ENCODE measurements at places on chromosomes 1 and 21.
A peak's percentile ranks its signal among the peaks of the same experiment; 100 is the strongest.

- no peaks in the 10 kb centered on the region for H3K4me1 ChIP-seq
- no peaks in the 10 kb centered on the region for H3K36me3 ChIP-seq
- no peak overlapping the region for H3K4me3 ChIP-seq
- peaks cover 2% of the 10 kb centered on the region for H3K27me3 ChIP-seq
- DNase-seq = peak; percentile 15
Measured at GRCh38 chr1:35660581-35661473, 19.5 kb upstream of the PSMB2 start.

- no peak overlapping the region for H3K27ac ChIP-seq
- no peaks in the 10 kb centered on the region for H3K27me3 ChIP-seq
- no peak overlapping the region for H3K4me3 ChIP-seq
- no peaks in the 10 kb centered on the region for H3K36me3 ChIP-seq
- peaks cover 12% of the 10 kb centered on the region for H3K4me1 ChIP-seq
Measured at GRCh38 chr21:31530364-31530763, 129.1 kb upstream of the SOD1 start.

- peak overlapping the region; percentile 87 for H3K27ac ChIP-seq
- DNase-seq = peak; percentile 66
- no peaks in the 10 kb centered on the region for H3K27me3 ChIP-seq
- H3K4me1 ChIP-seq = peaks cover 58% of the 10 kb centered on the region
- peaks cover 31% of the 10 kb centered on the region for H3K36me3 ChIP-seq
Measured at GRCh38 chr21:46551636-46552241, 53.1 kb downstream of the S100B start.

DNA sequence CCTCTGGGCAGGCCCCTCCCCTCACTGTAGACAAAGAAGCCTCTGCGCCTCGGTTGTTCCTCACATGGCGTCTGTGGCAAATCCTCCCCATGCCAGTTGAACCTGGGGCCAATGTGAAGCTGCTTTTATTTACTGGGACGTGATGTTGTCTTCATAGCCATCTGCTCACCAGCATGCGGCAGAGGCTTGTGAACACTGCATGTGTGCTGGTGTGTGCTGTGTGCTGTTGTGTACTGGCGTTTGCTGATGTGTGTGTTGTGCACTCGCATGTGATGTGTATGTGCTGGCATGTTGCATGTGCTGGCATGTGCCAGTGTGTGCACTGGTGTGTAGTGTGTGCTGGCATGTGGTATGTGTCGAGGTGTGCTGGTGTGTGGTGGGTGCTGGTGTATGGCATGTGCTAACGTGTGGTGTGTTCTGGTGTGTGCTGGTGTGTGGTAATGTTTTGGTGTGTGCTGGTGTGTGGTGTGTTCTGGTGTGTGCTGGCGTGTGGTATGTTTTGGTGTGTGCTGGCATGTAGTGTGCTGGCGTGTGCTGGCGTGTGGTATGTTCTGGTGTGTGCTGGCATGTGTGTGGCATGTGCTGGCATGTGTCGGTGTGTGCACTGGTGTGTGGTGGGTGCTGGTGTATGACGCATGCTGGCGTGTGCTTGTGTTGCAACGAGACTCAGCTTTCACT, 37.2 kb upstream of the TRAPPC10 start:
- DNase-seq = no peak
- H3K4me3 ChIP-seq = no peak overlapping the region
- peaks cover 30% of the 10 kb centered on the region for H3K36me3 ChIP-seq
- peak overlapping the region; percentile 86 for H3K27ac ChIP-seq

DNA sequence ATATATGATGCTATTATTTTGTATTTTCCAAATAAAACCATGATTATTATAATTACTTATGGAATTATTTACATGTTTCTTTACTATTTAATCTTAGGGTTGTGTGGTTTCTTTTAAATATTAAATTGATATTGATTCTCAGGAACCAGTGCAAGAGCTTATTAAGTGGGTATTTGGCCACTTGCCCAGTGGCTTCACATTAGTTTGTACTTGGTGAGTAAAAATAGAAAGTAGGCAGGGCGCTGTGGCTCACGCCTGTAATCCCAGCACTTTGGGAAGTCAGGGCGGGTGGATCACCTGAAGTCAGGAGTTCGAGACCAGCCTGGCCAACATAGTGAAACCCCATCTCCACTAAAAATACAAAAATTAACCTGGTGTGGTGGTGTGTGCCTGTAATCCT, 497.1 kb downstream of the PTPRC start:
- H3K27ac ChIP-seq = no peak overlapping the region

- H3K4me3 ChIP-seq = no peak overlapping the region
- no peaks in the 10 kb centered on the region for H3K27me3 ChIP-seq
- H3K4me1 ChIP-seq = peaks cover 50% of the 10 kb centered on the region
- H3K27ac ChIP-seq = peak overlapping the region; percentile 10
- no peaks in the 10 kb centered on the region for H3K36me3 ChIP-seq
Measured at GRCh38 chr1:117015724-117016123, 14.2 kb downstream of the CD101 start.

- H3K4me3 ChIP-seq = no peak overlapping the region
- no peaks in the 10 kb centered on the region for H3K4me1 ChIP-seq
- DNase-seq = no peak
- H3K27me3 ChIP-seq = no peaks in the 10 kb centered on the region
Measured at GRCh38 chr1:199794105-199794863, 233.2 kb upstream of the NR5A2 start.

DNA sequence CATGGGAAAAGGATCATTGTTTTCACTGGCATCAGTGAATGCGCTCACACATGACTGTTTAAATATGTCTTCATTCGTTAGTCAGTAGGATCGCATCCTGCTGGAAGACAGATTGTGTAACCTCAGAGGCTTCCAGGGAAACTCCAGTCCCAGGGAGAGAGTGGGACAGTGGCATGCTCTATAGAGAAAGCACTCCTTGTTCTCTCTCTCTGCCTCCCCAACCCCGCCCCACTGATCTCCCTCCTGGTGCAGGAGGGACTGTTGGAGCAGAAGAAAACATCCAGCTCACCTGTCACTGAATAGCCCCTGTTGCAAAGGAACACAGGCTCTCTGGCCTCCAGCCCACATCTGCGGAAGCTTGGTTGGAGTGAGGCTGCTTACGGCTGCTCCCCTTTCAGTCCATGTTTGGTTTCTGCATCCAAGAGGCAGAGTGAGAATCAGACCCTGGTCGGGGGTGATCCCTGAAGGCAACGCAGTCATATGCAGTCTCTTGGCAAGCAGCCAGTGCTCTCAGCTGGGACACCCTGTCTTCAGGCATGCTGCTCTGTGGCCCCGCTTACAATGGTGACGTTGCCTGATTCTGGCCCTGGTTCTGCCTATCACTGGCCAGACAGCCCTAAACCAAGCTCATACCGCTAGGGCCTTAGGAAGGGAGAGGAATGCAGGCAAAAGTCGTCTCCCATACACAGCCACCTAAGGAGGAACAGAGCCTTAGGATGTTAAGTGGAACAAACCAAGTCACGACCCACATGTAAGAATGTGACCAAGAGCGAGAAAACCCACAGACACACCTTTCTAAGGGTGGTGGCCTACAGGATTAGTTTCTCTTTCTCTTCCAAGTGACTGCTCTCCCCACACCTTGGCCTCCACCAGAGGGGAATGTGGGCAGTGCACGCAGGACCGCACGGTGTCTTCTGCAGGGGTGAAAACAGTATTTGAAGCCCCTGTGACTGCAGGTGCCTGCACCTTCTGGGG, 39.7 kb downstream of the BACE2 start:
- no peaks in the 10 kb centered on the region for H3K36me3 ChIP-seq
- no peaks in the 10 kb centered on the region for H3K4me1 ChIP-seq
- no peak overlapping the region for H3K27ac ChIP-seq
- H3K4me3 ChIP-seq = no peak overlapping the region
- no peak for DNase-seq

GRCh38 chr1:206032380-206033140, 8.9 kb upstream of the CTSE start:
- no peaks in the 10 kb centered on the region for H3K36me3 ChIP-seq
- no peak overlapping the region for H3K27ac ChIP-seq
- DNase-seq = no peak
- H3K4me1 ChIP-seq = peaks cover 15% of the 10 kb centered on the region
- peaks cover 19% of the 10 kb centered on the region for H3K27me3 ChIP-seq

- no peak overlapping the region for H3K27ac ChIP-seq
- no peak for DNase-seq
- H3K4me3 ChIP-seq = peak overlapping the region; percentile 62
- H3K36me3 ChIP-seq = no peaks in the 10 kb centered on the region
- peaks cover 11% of the 10 kb centered on the region for H3K27me3 ChIP-seq
Measured at GRCh38 chr1:43566382-43567044, 35.8 kb downstream of the PTPRF start.

GRCh38 chr1:229972600-229973296, 94.3 kb upstream of the GALNT2 start:
- no peak overlapping the region for H3K27ac ChIP-seq
- peaks cover 15% of the 10 kb centered on the region for H3K4me1 ChIP-seq
- H3K36me3 ChIP-seq = no peaks in the 10 kb centered on the region
- peak; percentile 19 for DNase-seq

DNA sequence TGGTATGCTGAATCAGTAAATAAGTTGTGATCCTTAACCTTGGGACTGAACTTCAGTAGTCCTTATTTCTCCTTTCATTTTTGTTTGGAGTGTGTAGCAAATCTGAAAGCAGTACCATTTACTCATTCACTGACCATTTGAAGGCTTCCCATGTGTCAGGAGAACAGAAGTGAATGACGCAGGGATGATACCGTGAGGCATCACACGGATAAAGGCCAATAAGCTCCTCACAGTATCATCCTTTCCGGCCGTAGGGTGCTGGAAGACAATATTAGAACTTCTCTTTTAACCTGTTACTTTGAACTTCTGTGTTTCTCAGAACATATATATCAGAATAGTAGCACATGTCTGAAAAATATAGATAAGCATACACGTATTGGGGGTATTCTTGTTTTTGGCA, 21.3 kb downstream of the BACH1 start:
- no peak overlapping the region for H3K4me3 ChIP-seq
- H3K4me1 ChIP-seq = peaks cover 26% of the 10 kb centered on the region
- H3K27ac ChIP-seq = no peak overlapping the region
- H3K36me3 ChIP-seq = peaks cover 34% of the 10 kb centered on the region
- DNase-seq = no peak
- H3K27me3 ChIP-seq = no peaks in the 10 kb centered on the region

GRCh38 chr1:229693129-229693900, 67.3 kb downstream of the URB2 start:
- H3K27ac ChIP-seq = no peak overlapping the region
- H3K4me1 ChIP-seq = peaks cover 27% of the 10 kb centered on the region
- peaks cover 9% of the 10 kb centered on the region for H3K27me3 ChIP-seq

DNA sequence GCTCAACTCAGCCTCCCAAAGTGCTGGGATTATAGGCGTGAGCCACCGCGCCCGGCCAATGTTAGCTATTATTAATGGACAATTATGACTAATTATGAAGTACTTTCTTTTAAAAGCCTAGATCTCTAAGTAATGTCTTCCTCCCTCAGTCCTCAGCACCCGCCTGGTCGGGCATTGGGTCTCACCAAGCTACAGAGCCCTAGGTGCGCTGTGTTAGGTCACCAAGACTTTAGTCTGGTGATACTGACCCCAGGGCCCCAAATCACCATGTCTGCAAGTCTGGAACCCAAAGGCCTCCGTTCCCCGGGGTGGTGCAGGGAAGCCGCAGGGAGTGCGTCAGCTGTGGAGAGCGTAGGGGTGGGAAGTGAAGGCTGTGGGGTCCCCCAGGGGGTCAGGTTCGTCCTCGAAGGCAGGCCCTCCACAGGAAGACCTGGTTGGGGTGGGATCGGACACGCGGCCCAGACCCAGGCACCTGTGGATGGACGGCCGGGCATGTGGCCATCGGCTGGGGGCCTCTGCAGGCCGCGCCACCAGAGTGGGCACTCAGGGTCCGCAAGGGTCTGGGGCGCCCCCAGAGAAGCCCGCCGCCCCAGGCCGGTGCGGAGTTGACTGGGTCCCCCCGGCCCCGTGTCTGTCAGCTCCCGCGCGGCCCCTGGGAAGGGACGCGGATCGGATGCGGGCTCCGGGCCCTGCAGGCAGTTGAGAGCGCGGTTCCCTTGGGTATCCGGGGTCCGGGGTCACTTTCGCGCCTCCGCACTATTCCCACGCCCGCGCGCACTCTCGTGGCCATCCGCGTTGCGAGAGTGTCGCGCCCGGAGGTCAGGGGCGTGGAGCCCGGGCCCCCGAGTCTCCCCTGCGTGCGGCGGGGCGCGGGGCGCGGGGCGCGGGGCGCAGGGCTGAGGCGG, 710 bp upstream of the PDXK start:
- H3K36me3 ChIP-seq = peaks cover 5% of the 10 kb centered on the region
- DNase-seq = no peak
- peak overlapping the region; percentile 68 for H3K4me3 ChIP-seq
- H3K27ac ChIP-seq = peak overlapping the region; percentile 67
- H3K4me1 ChIP-seq = peaks cover 27% of the 10 kb centered on the region
- H3K27me3 ChIP-seq = no peaks in the 10 kb centered on the region
